Motor neuron (in vitro differentiated cells): ENCODE measurements at places on chromosomes 7 and 10.

DNA sequence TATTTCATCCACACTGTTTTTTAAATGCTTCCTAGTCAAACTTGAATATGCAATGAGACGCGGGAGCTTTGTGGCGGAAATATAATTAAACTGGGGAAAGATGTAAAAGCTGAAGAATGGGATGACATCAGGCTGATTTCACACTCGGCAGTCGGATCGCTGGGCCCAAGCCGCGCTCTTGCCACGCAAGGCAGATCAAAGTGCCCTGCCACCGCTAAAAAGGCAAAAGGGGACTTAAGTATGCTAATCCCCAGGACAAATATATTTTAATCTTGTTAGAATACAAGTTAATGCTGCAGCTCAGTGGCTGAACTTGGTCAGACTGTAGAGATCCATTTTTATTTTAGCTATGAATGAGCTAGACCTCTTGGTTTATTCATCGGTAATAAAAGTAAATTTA, 13.8 kb downstream of the EN2 start:
- ATAC-seq = no peak

DNA sequence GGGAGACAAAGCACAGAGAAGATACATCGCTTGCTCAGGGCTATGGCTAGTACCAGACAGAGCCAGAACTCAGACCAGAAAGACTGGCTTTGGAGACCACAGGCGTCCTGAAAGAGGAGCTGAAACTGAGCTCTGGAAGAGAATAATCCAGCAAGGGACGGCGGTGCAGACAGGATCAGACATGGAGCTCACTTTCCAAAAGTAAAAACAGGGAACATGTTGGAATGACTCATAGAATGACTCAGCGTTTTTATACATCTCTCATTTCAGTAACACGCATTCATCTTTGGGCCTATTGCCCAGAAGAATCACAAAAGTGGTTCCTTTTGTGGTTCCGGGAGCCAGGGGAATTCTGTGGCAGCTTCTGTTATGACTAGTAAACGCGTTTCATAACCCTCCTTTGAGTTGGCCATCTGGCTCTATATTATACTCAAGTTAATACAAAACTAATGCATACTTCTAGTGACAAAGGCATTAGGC, 37.2 kb downstream of the PLEKHS1 start:
- ATAC-seq = no peak

DNA sequence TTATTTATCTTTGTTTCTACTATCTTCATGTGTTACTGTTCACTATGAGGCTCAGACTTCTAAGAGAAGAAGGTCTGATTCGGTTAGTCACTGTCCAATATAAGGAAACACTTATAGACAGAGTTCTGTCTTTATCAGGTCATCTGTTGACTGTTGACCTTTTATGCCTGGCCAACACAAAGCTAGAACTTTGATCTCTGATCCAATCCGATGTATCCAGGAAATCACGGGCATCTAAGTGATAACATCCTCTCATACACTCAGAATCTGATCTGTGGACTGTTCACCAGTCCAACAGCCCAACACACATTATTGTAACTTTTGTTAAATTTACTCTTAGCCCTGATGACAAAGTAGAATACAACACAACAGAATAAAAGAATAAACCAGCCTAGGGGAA, 114.6 kb downstream of the SRI start:
- ATAC-seq = no peak

DNA sequence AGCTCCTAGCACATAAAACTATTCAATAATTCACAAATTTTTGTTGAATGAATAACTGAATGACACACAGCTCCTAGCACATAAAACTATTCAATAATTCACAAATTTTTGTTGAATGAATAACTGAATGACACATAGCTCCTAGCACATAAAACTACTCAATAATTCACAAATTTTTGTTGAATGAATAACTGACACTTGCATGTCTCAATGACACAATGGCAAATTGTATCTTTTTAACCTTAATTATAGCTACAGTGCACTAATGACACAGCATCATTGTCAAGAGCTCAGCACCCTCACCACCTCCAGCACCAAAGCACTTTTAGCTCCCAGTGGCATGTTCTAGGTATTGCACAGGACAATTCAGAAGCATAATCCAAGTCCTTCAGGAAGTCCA, 131.6 kb downstream of the PDE1C start:
- no peak for ATAC-seq

GRCh38 chr7:42274053-42274452, 37.0 kb upstream of the GLI3 start:
- no peak for ATAC-seq

DNA sequence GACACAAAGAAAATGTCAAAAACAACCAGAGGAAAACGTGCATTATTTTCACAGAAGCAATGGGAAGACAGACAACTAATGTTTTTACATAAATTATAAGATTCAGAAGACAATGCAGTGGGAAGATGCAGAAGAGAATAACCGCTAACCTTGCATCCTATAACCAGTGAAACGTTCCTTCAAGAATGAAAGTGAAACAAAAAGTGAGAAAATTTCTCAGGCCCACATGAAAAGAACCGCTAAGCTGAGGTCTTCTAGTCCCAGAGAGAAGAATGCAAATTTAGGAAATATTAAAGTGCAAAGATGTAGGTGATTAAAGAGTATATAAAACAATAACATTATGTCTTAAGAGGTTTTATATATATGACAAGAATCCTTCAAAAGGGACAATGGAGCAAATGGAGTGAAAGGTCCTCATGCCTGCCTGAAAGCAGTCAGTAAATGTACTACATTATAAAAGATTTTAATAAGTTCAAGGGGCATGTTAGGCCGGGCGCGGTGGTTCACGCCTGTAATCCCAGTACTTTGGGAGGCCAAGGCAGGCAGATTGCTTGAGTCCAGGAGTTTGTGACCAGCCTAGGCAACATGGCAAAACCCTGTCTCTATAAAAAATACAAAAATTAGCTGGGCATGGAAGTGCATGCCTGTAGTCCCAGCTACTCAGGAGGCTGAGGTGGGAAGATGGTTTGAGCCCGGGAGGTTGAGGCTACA, 43.1 kb upstream of the DDC start:
- ATAC-seq = no peak

GRCh38 chr7:81370822-81371221, 399.0 kb downstream of the HGF start:
- peak; percentile 83 for ATAC-seq

GRCh38 chr7:114910787-114911186, 11.1 kb upstream of the MDFIC start:
- no peak for ATAC-seq

DNA sequence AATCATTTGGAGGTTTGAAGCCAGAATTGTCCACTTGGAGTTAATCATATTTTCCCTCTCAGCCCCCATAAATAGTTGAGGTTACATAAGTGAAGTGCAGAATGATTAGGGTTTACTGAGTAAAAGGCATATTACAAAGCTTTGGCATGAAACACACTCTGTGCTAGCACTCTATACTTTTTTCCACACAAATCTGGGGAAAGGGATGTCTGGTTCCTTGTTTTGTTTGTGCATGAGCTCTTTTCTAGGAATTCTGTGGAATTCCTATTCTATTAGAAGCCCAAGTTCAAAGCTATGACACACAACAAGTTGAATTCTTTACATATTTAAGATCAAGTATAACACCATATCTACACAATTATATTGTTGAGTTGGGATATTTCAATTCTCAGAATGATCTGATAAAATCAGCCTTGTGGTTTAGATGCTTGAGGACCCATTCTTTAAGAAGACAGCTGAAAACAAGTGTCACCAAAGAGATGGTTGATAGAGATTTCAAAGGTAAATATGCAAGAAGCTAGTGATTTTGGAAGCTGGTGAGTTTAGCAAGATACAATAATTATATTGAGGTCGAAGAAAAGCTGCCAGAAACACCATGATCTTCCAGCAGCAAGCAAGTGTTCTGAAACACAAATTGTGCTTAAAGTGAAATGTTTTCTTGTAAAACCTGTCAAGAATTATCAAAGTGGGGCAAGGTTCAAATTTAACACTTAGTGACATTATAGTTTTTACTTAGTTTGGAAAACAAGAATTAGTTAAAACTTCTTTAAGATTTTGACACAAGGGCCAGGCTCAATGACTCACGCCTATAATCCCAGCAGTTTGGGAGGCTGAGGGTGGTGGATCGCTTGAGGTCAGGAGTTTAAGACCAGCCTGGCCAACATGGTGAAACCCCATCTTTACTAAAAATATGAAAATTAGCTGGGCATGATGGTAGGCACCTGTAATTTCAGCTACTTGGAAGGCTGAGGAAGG, 122.6 kb downstream of the INHBA start:
- no peak for ATAC-seq

DNA sequence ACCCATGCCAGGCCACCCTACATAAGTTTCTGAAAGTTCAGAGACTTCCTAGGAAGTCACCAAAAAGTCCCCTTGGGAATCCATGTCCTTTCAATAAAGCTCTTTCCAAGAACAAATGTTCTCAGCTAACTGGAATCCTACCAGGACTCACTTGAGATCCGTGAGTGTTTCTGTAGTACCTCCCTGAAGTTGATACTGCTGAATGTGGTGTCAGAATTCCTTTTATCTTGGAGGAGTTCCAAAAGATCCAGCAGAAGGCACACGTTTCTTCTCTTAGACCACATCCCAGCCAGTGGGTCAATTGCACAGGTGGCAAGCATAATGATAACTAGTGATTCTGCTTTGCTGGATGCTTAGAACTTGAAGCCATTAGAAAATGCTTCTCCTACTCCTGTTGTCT, 689.7 kb upstream of the IGFBP3 start:
- no peak for ATAC-seq

DNA sequence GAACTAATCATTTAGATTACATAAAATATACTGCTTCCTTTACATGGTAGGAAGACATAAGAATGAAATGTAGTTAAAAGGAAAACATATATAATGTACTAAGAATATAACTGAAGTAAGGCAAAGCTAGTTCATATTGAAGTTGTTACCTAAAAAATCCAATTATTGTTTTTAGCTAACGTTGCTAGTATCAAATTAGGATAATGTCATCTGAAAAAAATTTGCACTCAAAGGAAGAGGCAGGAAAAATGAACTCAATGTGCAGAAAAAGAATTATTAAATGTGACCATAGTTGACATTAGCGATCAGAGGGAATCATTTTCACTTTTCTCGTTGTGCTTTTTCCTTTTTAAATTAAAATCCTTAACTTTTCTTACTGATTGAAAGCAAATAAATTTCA, 1.6 kb upstream of the BET1 start:
- no peak for ATAC-seq

DNA sequence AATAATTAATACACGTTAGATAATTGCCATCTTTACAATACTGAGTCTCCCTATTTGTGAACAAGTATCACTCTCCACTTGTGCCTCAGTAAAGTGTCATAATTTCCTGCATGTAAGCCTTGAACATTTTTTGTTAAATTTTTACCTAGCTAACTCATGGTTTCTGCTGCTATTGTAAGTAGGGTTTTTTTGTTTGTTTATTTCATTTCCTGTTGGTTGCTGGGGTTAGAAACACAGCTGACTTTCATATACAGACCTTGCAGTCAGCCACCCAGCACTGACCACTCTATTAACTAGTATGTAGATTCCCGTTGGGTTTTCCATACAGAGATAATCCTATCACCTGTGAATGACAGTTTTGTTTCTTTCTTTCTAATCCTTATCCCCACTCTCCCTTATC, 133.3 kb downstream of the MPP7 start:
- ATAC-seq = no peak

- peak; percentile 76 for ATAC-seq
Measured at GRCh38 chr10:28241741-28242399, 61.0 kb downstream of the MPP7 start.

GRCh38 chr10:79206300-79207095, 137.7 kb downstream of the ZMIZ1 start:
- no peak for ATAC-seq

GRCh38 chr7:134778941-134779740, at the start of gene CALD1:
Gene CALD1, plus strand, starts transcription at chr7:134779634. Its CDS starts 88,100 bp downstream, at chr7:134867734.
- ATAC-seq = peak; percentile 98

DNA sequence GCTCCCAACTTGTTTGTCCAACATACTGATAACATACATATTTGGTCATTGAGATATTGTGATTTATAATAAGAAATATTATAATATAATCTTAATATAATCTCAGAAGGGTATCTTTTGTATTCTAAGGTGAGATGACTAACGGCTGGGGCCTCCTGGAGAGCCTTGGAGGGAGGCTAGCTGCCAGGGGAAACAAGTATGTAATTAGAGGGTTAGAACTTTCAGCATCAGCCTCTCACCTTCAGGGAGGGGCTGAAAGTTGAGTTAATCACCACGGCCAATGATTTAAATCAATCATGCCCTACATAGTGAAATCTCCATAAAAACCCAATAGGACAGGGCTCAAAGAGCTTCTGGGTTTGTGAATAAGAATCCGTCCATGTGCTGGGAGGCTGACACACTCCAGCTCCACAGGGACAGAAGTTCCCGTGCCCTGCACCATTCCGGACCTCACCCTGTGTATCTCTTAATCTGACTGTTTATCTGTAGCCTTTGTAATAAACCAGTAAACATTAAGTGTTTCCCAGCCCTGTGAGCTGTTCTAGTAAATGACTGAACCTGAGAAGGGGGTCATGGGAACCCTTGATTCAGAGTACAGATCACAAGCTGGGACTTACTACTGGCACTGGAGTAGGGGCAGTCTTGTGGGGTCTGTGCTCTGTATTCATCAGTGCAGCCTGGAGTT, 86.3 kb upstream of the STEAP1B start:
- ATAC-seq = no peak

DNA sequence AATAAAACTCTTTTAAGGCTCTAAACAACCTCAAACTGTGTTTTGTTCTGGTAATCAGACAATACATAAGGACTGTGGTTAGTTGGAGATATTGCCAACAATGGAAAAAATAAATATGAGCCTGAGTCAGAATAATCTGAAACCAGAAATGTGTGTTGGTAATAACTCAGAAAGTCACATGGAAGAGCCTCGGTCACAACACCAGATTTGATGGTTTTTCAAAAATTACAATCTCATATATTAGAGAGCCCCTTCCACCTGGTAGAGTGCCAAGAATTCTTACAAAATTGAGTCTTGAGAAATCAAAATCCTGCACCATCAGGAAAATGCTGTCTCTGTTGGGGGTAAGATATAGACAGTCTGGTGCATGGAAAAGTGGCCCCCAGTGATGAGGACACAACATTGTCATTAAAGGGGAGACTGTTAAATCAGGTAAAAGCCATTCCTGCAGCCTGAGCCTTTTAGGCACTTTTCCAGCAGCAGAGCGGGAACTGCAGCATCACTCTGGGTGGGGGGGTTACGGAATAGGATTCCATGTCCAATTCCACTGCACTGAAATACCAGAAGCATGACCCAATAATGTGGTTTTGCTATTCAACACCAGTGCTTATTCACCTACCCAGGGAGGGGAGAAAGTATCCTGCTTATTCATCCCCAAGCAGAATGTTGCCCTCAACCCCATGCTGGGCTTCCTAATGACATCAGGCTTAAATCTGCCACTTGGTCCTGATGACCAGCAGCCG, 9.5 kb upstream of the ADAM12 start:
- peak; percentile 81 for ATAC-seq
